ENCODE measurements at places on chromosomes 5 and 9.

DNA sequence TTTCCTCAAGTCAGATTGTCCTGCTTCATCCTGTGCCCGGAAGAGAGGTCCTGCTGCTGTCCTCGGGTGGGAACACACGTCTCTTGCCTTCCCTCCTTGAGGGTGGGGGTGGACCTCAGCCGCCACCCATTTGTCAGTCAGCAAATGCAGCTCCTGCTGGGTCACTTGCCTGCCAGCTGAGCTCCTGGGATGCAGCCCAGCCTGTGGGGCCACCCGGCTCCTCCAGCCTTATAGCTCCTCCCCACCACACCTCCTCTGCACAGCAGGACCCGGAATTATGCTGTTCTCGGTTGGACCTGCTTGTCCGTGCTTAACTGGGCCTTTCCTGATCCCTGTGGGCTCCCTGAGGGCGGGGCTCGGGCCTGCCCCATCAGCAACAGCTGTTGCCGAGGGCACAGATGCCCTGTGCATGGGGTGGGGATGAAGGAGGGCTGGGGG, 52.7 kb downstream of the RXRA start:
- no peak for DNase-seq

- DNase-seq: peak; percentile 24
Observed at GRCh38 chr9:134025606-134026541, 593 bp downstream of the BRD3OS start.

DNA sequence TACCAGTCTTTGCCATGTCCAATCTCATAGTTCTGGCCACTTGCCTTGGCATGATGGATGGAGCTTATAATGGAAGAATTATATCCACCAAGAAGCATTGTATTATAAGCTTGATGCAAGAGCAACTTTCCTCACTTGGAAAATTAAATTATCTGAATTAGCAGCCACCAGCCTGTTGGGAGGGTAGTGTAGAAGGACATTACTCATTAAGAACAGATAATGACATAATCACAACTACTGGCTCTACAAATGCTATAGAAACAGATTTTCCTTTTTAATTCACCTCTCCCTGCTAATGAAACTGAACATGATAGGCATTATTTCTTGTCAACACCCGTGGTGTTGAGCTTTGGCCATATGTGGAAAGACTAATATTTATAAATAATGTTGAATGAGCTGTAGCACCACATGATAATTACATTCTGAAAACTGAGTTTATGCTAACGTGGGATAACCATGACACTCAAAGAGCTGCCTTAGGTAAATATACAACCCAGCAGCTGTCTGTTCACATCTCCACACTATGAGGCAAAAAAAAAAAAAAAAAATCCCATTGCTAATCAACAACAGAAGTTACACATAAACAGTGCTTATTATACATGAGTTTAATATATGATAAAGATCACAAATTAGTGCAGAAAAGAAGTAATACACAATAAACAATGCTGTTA, 48.1 kb upstream of the NR4A3 start:
- no peak for DNase-seq

DNA sequence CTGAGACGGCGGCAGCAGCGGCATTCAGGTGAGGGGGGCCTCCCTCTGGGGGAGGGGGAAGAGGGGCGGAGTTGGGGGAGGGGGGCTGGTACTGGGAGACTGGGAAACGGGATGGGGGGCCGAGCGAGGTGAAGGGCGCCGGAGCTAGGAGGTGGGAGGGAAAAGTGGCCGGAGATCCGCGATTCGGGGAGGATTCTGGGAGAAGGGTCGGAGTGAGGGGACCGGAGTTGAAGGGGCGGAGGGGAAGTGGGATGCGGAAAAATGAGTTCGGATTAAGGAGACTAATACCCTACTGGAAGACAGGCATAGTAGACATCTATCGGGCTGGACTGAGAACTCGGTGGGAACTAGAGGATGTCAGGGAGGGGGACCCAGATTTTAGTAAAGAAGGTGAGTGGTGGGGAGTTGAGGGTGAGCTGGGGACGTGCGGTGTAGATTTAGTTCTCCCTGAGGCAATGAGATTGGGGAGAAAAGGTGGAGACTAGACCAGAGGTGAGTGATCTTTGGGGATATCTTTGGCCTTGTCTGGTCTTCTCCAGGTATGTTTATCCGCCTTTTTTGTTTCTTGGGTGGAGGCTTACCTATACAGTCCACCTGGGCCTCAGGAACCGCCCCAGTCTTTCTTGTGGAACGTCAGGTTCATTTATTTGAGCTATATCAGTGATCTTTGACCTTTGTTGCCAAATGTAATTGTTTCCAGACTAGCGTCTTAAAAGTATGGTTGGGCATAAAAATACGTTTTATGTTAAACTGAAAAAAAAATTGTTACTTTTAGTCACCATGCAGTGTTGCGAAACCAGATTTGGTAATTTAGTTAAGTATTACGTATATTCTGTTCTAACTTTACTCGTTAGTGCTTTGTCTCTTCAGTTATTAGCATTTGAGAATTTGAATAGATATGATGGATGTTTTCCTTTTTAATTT, 632 bp downstream of the UBAP1 start:
- peak; percentile 34 for DNase-seq

DNA sequence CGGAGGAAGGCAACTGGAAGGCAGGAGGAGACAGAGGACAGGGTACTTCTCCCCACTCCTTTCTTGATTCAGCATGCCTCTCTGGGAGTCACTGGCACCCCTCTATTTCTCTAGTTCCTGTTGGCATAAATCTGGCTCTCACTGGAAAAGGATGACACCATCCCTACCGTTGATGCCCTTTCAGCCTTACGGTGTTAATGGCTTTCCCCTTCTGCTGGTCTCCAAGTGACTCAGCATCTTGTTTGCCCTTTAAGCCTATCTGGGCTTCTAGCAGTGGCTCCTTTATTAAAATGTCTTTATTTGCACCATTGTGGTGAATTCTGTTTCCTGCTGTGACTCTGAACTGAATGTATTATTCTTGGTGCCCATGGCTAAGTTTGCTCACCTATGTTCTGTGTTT, 227.3 kb upstream of the GLRA1 start:
- no peak for DNase-seq

GRCh38 chr9:88593537-88594185, 58.7 kb downstream of the NXNL2 start:
- DNase-seq: peak; percentile 38

DNA sequence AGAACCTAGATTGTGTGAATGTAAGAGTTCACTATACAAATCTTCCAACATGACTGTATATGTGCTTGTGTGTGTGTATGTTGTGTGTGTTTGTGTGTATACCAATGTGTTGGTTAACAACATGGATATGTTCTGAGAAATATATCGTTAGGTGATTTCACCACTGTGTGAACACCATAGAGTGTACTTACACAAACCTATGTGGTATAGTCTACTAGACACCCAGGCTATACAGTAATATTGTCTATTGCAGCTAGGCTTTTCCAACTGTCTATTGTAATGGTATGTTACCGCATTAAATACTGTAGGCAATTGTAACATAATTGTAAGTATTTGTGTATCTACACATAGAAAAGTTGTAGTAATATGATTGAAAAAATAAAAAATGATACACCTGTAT, 959.2 kb upstream of the SEMA6A start:
- no peak for DNase-seq

- no peak for DNase-seq
Observed at GRCh38 chr5:36494841-36495601, 111.4 kb upstream of the SLC1A3 start.

GRCh38 chr9:37623267-37623666, 27.5 kb upstream of the FRMPD1 start:
- DNase-seq: no peak

DNA sequence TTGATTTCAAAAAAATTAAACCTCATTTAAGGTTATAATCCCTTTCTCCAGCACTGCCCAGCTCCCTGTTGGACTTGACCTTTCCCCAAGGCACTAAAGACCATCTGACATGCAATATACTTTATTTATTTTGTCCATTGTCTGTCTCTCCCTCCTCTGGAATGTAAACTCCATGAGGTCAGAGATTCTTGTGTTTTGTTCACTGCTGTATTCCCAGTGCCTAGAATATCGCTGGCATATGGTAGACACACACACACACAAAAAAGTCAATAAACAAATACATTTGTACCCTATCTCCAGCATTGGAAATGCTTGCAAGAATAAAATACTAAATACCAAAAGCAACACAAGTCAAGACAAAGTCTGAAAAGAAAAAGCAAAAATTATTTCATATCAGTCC, 17.3 kb upstream of the ARSB start:
- DNase-seq: no peak

- DNase-seq: peak; percentile 24
Observed at GRCh38 chr5:33379757-33380156, 61.0 kb upstream of the TARS1 start.

DNA sequence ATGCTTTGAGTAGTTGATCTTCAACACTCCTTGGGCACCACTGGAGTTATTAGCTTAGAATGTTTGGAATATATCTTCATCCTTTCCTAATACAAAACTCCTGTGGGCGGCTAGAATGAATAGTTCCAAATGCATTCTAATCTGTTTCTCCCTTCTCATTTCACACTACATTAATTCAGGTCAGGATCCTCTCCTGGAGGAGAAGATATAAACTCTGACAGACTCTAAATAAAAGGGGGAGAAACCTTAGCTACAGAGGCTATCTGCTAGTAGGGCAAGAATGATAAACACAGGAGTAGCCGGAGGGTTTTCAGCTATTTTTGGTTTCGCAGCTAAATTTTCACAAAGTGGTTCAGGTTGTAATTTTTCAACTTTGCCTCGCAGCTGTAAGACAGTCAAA, 45.2 kb upstream of the FAM240B start:
- no peak for DNase-seq

- no peak for DNase-seq
Observed at GRCh38 chr9:3214741-3215140, 311.1 kb downstream of the RFX3 start.

DNA sequence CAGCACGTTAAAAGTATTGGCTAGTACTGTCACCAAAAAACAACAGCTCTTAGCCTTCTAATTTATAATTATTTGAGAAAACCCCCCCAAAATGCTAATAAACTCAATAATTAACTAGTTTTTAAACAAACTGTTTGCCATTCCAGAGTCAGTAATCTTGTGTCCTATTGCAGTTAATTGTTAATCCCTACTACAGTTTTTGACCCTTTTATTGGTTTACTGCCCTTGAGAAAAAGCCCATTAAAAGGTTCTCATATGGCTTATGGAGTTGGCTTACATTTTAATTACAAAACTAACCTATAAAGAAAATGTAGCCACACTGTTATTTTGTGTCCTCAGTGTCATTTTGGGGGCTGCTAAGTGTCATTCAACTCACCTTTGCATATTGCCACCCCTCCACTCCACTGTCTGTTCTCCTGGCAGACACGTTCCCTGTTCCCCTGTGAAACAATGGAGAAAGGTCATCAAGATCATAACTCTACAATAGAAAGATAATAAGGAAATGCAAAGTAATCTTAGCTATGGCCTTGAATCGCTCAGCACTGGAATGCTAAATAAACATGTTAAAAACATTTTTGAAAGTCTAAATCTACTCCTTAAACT, 51.6 kb upstream of the TXNDC8 start:
- DNase-seq: no peak

DNA sequence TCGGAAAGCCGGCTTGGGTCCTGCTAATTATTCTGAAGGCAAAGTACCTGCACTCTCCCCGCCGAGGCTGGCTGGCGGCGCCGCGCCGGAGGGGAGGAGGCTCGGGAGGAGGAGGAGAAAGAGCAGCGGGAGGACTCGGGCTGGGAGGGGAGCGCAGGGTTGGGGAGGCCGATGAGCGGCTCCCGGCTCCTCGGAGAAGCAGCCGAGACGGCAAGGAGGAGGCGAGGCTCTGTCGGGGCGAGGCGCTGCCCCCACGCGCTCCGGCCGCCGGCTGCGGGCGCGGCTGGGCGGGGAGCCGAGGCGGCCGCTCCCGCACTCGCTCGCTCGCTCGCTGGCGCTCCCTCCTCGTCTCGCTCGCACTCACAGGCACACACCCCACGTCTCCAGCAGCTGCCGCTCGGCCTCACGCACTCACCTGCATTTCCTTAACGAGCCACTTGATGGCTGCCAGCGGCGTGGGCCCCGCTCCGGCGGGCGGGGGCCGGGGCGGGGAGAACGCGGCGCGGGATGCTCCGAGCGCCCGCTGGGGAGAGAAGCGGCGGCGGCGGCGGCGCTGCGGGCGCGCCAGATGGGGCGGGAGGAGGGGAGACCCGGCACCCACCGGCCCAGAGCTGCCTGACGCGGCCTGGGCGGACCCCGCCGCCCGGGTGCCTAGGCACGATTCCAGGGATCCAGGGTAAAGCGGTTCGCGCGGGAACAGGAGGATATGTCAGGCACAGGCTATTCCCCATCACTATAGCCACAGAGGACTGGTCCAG, at the start of gene PTPRD:
PTPRD (minus strand) TSS at position 362 of the 758 bp plus-strand sequence.
- DNase-seq: no peak

GRCh38 chr5:27727254-27727653, 688.9 kb upstream of the CDH9 start:
- no peak for DNase-seq

- DNase-seq: no peak
Observed at GRCh38 chr9:121055642-121056143, 5.6 kb upstream of the C5 start.

GRCh38 chr5:53418409-53418808, 62.0 kb upstream of the FST start:
- DNase-seq: no peak

DNA sequence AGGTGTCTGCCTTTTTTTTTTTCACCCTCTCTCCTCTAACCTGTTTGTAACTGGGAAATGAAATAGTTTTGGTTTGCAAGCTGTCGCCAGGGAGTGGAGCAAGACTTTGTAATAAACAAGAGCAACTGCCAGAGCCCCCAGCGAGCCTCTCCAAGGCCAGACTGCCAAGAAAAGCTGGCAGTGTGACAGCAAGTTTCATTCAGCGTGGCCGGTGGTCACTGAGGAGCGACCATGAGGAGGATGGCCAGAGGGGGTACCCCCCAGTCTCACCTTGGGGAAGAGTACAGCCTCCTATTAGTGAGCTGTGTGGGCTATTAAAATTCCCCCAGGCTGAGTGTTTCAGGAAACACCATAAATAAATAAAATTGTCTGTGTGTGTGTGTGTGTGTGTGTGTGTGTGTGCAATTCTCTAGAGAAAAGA, 49.9 kb downstream of the ZFAND5 start:
- no peak for DNase-seq

- DNase-seq: no peak
Observed at GRCh38 chr5:61461417-61461816, 129.4 kb downstream of the ZSWIM6 start.

DNA sequence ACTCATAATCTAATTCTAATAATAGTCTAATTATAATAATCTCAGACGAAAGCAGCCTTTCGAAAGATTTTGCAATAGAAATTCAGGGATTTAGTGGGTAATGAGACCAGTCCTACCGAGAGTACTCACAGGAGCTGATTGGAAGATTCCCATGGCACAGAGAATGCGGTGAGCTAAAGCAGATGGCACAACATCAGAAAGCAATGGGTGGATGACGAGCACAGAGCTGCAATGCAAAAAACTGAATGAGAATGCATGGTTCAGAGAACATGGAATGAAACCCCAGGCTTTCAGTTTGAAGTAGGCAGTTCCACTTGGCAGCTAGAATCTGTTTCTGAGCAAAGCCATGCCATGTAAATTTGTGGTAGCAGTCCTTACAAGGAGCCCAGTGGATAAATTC, 78.2 kb upstream of the SPINK5 start:
- no peak for DNase-seq

DNA sequence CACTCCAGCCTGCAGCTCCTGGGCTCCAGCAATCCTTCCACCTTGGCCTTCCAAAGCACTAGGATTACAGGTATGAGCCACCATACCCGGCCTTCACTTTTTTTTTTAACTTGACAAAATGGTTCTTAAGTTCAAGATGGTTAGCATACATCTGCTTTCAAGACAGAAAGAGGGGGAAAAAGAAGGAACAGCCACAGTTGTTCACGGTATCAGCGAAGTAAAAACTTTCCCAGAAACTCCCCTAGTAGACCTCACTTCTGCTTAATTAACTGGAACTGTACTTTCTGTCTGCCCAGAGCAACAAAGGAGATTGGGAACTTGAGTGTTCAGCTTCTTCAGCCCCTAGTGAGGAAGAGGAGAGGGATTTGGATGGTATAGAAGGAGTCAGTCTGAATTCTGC, 116.7 kb downstream of the UGCG start:
- no peak for DNase-seq
